ENCODE measurements at places on chromosomes 5 and 9.

DNA sequence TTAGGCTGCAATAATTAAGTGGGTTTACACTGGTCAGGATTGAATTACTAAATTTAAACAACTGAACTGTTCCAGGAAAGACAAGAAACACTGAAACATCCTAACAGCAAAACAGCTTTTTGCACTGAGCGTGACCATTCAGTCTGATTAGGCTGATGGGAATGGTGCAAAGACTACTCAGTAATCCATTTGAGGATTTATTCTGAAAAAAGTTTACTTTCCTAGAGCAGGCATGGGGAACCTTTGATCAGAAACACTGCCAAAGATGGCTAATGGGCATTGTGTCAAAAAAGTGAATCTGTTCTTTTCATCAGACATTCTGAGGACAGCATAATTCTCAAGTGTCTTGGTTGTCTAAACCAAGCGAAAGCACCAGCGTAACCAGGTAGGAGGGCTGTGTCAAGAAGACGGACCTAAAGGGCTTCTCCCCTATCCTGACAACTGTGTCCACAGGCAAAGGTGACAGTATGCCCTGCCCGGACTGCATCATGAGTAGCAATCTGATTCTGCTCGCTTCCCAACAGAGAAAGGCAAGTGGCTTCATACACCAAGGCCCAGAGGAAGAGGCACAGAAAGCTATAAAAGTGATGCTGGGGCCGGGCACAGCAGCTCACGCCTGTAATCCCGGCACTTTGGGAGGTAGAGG is 33.3 kb downstream of the FBXW2 start:
- no peak for DNase-seq

GRCh38 chr5:56064984-56065383 is 70.2 kb upstream of the IL6ST start:
- no peak for DNase-seq

- DNase-seq = no peak
Measured at GRCh38 chr9:29311221-29311620, 1737.9 kb upstream of the C9orf72 start.

DNA sequence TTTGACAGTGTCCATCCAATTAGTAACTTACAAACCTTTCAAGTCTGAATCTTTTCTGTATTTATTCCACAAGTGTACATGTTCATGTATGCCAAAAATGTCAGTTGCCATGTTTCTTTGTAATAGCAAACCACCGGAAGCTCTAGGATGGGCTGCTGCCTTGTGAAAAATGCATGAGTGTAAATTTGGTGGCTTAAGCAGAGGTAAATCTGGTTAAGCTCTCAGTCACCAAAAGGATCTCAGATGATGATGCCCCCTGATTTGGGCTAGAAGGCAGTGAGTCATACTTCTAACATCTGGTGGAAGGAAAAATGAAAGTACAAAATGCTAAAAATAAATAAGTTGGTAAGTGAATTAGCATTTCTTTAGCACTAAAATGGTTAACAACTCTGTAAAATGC is 567.5 kb downstream of the ELAVL2 start:
- DNase-seq = no peak

GRCh38 chr9:106648799-106649198 is 214.2 kb upstream of the ZNF462 start:
- no peak for DNase-seq

DNA sequence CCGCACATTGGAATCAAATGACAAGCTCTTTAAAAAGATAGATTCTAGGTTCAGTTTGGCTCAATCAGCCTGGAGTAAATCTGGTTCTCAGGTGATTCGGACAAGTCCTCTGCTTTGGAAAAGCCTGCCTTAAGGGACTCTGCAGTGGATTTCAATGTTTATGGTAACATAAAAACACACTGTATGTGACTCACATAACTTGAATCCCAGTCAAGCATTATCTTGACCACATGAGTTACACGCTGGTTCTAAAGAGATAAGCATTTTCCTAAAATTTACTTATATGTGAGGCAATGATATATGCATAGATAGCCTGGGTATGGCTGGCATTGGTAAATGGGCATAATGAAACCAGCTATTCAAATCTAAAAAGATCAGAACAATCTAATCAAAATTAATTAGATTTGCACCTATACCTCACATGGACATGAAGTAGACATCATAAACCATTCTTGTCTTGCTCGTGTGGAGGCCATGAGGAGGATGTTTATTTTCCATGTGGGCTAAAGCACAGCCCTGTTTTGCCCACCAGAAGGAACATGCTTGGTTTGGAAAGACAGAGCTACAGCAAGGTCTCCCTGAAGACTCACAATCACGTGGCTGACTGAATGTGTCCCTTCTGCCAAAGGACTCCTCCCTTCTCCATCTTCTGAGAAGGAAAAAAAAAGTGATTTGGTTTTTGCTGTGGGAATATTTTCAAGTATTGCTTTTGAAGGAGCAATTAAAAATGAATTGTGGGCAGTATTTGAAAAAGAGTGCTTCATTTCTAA is 351.7 kb downstream of the DIRAS2 start:
- no peak for DNase-seq

DNA sequence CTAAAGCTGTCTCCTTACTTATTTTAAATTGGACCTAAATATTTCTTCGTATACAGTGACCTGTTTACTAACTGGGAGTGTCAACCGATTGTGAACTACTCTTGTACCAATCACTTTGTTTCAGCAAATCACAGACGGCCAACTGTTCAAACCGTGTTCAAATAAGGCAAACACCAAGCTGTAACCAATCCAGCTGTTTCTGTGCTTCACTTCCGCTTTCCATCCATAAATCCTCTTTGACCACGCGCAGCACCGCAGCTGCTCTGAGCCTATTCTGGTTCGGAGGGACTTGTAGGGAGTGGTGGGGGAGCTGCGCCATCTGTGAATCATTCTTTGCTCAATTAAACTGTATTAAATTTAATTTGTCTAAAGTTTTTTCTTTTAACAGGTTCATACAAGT is 4.8 kb upstream of the FAM240B start:
- DNase-seq = no peak

- DNase-seq = no peak
Measured at GRCh38 chr9:130682421-130683121, 11.0 kb upstream of the EXOSC2 start.

GRCh38 chr5:5687113-5687512 is 264.6 kb downstream of the ICE1 start:
- DNase-seq = no peak

GRCh38 chr9:130213911-130214761 is 41.9 kb downstream of the NCS1 start:
- DNase-seq = no peak

DNA sequence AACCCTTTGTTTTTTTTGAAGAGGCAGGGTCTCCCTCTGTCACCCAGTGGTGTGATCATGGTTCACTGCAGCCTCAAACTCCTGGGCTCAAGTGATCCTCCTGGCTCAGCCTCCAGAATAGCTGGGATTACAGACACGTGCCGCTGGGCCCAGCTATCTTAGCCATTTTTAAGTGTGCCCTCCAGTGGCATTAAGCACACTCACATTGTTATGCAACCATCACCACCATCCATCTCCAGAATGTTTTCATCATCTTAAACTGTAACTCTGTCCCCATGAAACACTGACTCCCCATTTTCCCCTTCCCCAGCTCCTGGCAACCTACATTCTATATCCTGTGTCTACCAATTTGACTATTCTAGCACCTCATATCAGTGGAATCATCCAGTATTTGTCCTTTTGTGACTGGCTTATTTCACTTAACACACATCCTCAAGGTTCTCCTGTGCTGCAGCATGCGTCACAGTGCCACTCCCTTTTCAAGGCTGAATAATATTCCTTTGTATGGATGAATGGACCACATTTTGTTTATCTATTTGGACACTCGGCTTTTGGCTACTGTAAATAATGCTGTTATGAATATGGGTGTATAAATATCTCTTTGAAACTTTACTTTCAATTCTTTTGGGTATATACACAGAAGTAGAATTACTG is 12.5 kb upstream of the RAPGEF1 start:
- DNase-seq = no peak

DNA sequence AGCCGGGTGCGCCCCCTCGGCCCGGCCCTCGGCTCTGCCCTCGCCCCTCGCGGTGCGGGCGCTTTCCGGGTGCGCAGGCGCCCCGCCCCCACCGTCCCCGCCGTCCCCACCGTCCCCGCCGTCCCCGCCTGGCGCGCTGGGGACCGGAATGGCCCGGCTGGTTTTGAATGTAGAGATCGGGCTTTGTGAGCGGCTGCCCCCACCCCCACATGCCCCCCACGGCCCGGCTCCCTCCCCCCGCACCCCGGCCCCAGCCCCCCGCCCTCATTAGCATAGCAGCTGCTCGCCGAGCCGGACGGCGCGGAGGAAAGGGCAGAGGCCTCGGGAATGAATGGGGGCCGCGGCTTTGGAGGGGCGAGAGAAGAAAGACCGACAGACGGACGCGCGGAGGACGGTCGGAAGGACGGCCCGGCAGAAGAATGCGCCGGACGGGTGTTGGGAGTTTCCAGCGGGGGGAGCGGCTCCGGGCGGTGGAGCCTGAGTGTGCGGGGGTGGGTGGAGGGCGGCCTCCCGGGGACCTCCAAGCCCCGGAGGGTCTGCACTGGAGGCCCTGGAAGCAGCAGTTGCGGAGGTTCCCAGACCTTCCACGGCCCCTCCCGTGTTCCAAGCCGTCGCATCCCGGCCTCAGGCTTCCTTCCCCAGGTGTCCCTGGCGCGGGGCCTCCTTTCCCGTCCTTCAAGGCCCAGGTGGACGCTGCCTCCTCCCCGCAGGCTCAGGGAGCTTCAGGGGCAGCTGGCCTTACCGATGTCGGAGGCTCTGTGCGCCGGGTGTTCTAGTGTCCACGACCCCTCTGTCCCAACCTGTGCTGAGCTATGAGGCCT is 6.0 kb downstream of the NRARP start:
- DNase-seq = no peak

GRCh38 chr9:109331353-109331752 is 10.5 kb upstream of the EPB41L4B start:
- no peak for DNase-seq

GRCh38 chr5:26003966-26004365 is 1034.4 kb downstream of the CDH9 start:
- DNase-seq = no peak

DNA sequence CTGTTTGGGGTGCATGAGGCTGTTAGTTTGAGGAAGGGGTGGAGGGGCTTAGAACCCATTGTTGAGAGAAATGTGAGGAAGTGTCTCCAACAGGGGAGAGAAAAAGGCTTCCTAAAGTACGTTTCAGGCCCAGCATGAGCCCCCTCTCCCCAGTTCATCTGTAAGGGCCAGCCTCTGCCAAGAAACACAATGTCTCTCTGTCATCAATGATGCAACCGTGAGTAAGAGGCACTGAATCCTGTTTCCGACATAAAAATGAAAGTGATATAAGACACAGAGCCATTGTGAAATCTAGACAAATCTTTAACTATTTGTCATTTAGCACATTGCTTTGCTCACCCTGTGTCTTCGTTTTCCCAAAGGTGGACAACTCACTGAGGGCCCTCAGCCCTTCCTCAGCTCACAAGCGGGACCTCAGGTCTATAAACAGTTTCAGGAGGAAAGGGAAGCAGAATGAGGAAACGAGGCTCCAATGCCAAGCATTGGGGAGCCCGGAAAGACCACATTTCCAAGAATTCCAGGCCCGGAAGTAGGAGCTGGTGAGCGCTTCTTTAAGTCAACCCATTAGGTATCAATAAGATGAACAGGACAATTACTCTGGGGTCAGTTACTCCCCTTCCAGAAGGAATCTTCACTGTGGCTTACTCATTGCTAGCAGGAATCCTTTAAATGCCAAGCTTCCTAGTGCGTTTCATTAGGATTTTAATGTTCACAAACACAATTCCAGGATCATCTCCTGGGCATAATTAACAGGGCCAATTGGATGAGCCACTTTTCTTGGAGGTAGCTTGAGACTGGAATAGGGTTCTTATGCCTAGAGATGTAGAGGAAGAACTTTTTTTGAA is 59.0 kb upstream of the KLF4 start:
- DNase-seq = no peak

DNA sequence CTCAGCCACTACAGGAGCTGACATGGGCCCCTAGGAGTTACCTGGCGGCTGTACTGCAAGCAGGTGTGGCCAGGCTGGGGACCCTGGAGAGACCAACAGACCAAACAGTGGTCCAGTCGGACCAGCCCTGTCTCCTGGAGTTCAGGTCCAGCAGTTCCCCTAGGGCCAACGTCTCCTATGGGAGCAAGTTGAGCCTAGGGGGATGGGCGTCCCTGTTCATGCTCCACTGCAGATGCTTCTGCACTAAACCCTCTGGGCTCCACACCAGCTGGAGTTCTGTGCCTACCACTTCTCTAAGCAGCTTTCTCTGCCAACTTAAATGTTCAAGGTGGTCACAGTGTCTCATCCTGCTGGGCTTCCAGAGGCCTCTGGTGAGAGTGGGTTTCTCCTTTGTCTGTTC is 20.6 kb upstream of the OMD start:
- no peak for DNase-seq

- no peak for DNase-seq
Measured at GRCh38 chr5:167769846-167770413, 521.5 kb upstream of the WWC1 start.
